ENCODE measurements at places on chromosomes 4 and X. TPM values are rescaled to one million over a fixed set of nuclear protein-coding genes. Genes with fewer than 3 reads are reported as not detected.

DNA sequence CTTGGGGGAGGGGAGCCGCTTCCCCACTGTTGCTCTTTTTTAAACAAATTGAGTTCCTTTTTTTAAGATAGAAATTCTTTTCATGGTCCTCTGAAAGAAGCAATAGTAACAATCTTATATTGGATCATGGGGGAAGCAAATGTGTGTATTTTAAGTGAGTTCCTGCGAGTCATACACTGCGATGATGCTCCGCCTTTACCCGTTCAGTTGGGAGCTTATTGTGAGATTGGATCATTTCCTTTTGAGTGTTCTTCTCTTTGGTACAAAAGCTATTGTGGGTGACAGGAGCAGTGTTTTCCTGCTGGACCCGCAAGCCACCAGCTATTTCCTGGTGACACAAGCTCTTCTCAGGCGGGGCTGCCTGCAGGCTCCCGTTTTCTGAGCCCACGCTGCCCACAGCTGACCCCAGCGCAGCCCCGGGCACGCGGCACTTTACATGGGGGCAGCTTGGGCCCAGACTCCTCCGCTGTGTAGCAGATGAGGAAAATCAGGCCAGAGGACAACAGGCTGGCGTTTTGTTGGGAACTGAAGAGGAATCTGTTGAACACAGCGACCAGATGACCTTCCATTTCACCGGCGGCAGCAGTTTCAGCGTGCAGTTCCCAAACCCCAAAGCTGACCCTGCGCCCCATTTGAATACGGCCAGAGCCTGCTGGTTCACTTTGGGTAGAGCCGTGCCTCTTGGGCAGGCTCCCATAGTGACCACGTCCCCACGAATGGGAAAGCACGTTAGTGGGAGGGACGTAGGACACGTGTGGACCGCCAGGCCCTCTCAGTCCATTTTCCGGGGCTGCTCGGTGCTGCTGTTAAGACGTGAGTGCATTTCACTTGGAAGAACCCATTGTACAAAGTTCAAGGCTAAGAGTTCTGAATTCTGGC is 12.2 kb downstream of the TADA2B start:
- no peak for DNase-seq

DNA sequence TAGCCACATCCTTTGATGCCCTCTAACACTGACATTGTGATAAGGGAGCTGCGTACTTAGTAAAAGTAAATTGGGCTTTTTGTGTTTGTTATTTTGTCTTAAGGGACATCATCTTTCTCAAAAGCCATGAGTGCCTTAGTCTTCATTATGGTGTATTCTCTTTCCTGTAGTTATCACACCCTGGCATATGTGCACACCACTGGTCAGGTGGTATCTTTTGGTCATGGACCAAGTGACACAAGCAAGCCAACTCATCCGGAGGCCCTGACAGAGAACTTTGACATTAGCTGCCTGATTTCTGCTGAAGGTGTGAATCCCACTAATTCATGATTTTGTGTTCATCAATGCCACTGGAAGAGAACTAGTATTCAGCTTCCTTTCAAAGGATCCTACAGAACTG is 18.0 kb downstream of the HERC6 start:
- no peak for DNase-seq

- DNase-seq, result no peak
Measured at GRCh38 chrX:132045456-132045855, 22.4 kb downstream of the STK26 start.

- no peak for DNase-seq
Measured at GRCh38 chrX:154132366-154132765, 11.7 kb upstream of the OPN1LW start.

- DNase-seq, result no peak
Measured at GRCh38 chrX:19760345-19760744, 127.1 kb downstream of the SH3KBP1 start.

DNA sequence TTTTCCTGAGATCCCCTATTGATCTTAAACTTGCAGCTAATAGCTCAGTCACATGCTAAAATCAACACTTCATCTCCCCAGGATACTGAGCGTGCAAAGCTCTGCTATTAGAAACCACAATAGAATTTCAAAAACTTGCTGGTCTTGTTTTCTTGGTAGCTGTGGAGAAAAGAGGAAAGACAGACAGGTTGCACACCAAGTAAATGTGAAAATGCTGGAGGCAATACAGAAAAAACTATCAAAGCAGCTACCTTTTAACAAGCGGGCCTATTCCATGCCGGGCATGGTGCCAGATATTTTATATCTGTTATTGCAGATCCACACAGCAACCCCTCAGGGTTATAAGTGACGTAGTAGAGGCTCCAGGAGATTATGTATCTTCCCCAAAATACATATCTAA is 171.9 kb downstream of the DCTD start:
- DNase-seq, result no peak

DNA sequence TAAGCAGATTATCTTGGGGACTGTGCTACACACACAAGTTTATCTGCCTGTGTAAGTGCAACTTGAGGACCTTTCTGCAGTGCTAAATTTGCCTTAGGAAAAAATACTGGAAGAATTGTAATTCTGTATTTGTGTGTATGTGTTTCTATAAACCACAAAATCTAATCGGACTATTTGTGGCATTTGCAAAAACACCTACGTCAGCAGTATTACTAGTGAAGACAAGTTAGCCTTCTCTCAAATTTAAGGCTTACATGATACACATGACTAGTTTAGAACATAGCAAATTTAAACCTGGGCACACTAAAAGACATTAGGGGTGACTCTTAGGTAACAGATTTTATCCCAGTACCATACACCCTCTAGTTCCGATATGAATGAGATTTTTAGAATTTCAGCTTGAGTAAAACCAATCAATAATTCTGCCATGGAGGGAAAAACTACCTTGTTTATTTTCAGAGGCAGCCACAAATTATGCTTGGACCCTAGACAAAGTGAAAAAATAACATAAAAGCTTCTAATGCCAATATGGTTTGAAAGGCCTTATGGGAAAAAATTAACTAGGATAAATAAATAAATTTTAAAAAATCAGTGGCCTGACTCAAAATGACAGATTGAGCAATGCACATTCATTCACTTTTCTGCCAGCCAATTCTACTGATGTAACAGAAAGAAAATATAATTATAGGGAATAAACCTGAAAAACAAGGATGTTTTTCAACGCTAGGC is 176.4 kb downstream of the SNCA start:
- no peak for DNase-seq

DNA sequence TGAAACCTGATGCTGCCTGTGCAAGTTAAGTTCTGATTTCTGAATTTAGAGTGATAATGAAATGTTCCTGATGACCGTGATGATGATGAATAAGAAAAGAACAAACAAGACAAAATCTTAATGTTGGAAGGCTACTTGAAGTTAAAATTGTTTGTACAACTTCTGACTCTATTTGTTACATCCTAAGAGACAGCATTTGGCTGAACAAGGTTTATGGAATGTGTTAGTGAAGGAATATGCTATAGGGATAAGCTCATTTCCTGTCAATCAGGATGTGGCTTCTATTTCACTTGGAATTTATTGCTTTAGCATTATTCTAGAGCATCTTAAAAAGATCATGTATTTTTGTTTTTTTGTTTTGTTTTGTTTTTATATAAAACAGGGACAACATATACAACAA is 267.5 kb downstream of the FAT4 start:
- DNase-seq, result no peak

DNA sequence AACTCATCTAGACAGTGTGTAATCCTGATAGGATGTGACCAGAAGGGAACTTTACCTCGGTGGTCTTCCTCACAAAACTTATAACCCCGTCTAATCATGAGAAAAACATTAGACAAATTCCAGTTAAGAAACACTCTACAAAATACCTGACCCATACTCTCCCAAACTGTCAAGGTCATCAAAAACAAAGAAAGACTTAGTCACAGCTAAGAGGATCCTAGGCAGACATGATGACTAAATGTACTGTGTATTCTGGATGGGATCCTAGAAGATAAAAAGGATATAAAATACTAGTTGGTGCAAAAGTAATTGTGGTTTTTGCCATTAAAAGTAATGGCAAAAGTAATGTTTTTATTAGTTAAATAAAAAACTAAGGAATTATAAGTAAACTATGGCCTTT is 81.6 kb downstream of the DTHD1 start:
- DNase-seq, result no peak

DNA sequence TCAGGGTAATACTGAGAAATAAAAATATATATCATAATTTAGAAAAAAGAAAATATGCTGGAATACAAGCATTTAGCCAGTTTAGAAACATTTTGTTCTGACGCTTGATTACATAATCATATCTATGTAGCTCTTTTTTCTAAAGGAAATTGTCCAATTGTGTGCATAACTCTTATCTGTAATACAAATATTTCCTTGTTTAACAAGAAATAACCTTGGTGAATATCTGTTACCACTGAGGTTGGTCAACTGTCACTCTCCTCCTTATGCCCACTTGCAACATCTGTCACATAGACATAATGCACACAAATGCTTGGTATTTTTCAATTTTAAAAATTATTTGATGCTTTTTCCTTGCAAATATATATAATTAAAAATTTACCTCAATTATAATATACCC is 609.7 kb downstream of the TLL1 start:
- no peak for DNase-seq

- no peak for DNase-seq
Measured at GRCh38 chr4:184699941-184700340, 34.0 kb downstream of the CENPU start.

GRCh38 chr4:36979533-36979932 is 265.0 kb upstream of the NWD2 start:
- no peak for DNase-seq

- DNase-seq, result no peak
Measured at GRCh38 chr4:180394730-180395129, 1848.5 kb upstream of the TENM3 start.

GRCh38 chrX:47222751-47223350 is 4.4 kb downstream of the CDK16 start:
- no peak for DNase-seq

DNA sequence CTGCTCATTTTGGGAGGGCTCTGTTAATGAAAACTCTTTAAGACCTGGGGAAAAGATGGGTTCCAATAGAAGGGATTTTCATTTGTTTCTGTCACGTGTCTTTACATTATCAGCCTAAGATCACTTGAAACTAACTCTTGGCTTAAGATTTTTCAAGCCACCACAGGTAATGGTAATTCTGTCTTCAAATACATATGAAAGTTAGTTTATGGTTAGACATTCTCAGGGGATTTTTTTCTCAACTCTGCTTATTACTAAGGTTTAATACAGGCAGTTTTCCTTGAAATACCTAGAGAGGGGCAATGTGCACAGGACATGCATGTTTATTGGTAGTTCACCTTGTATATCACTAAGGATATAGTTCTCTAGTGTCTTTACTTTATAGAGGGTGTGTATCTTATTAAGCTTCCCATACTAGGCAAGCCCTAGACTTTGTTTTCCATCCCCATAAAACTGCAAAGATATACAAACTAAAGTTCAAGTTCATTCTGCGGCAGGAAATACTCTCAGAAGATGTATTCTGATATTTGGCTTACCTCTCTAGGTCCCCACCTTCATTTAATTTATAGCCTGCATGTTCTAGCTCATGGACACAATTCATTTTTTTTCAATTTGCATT is 38.2 kb upstream of the MYOZ2 start:
- DNase-seq, result no peak

DNA sequence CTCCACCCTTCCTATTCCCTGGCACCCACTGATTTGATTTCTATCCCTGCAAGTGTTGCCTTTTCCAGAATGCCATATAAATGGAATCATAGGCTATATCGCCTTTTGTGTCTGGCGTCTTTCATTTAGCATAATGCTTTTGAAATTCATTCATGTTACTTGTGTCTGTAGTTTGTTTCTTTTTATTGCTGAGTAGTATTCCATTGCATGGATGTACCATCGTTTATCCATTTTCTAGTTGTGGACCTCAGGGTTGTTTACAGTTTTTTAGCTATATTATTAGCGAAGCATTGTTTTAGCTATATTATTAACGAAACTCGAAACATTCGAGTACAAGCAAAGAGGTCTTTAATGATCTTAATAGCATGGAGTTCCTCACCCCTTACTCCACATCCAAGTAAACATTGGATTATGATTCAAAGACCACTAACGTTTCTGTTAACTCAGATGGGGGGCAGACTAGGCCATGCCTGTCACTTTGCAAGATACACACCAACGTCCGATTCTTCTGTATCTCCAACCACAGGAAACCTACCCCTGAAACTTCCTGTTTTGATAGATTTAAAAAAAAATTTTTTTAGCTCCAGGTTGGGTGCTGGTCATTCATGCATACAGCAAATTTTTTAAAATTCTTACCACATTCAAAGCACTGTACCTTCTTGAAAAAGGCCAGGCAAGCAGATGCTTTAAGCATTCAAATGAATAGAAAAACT is 1.1 kb downstream of the DCK start:
- no peak for DNase-seq

DNA sequence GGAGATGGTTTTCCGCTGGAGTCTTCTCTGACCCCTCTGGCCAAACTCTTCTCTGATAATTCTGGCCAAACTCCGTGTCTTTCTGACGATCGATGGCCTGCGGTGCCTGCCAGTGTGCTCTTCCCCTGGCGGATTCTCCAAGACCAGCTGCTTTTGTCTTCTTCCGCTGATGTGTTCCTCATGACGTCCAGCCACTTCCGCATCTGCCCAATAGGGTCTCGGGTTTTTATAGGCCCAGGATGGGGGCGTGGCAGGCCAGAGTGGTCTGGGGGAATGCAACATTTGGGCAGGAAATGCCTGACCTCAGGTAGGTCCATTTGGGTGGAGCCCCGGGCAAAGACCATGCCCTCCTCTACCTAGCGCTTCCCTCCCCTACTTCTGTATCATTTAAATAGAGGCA is 1542.1 kb downstream of the STIM2 start:
- peak; percentile 87 for DNase-seq

GRCh38 chrX:124373348-124373747 is 27.0 kb downstream of the SH2D1A start:
- no peak for DNase-seq

Gene TECRL
- total RNA-seq, result not detected

Gene FGF5
- 1.3 TPM for total RNA-seq

Gene ARHGAP4
- total RNA-seq, result 0.82 TPM

Gene SYAP1
- total RNA-seq, result 21.3 TPM

Gene SMR3B
- not detected for total RNA-seq

Gene TMPRSS11E
- not detected for total RNA-seq

Gene PARM1
- total RNA-seq, result 3.4 TPM

Gene USP11
- total RNA-seq, result 33.0 TPM

Gene SYP
- total RNA-seq, result 0.19 TPM

Gene CYBB
- 0.02 TPM for total RNA-seq

Gene ELF4
- total RNA-seq, result 11.9 TPM

Gene GAB1
- 16.8 TPM for total RNA-seq

Gene NLRP2B
- not detected for total RNA-seq

All from H4 (cell line).